ENCODE measurements at places on chromosomes 5 and 9. TPM values are rescaled to one million over a fixed set of nuclear protein-coding genes. Genes with fewer than 3 reads are reported as not detected.

DNA sequence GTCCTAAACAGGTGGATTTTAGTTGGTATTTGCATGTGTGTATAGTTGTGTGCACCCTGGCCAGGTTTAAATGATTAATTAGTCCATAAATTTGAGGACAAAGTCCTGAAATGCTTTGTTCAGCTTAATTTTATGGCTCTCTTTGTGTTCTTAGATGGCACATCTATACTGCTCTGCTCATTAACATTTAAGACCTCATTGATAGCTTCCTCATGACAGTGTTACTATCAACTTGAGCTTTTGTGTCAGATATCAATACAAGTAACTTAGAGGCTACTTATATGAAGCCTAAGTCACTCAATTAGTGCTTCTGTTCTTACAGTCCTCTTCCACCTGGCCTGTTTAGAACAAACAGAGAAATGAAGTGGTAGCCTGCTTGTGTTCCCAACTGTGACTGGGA lies 240.9 kb downstream of the TRPM3 start:
- DNase-seq: no peak

DNA sequence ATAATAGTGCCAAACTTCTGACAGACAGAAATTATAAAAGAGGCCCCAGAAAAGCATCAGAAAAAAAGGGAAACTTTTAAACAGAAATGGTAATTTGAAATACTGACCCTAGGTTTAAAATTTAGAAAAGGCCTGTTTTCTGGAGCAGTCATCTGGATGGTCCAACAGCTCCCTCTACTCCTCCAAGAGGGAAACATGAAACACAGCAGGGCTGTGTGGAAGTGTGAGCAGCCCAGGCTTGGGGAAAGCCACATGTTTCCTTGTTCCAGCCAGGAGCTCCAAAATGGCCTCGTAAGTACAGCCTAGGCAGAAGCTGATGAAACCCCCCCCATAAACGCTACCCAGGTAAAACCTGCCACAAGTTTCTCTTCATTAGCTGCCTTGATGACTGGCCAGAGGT lies 499.3 kb upstream of the ADAMTS16 start:
- DNase-seq: no peak

DNA sequence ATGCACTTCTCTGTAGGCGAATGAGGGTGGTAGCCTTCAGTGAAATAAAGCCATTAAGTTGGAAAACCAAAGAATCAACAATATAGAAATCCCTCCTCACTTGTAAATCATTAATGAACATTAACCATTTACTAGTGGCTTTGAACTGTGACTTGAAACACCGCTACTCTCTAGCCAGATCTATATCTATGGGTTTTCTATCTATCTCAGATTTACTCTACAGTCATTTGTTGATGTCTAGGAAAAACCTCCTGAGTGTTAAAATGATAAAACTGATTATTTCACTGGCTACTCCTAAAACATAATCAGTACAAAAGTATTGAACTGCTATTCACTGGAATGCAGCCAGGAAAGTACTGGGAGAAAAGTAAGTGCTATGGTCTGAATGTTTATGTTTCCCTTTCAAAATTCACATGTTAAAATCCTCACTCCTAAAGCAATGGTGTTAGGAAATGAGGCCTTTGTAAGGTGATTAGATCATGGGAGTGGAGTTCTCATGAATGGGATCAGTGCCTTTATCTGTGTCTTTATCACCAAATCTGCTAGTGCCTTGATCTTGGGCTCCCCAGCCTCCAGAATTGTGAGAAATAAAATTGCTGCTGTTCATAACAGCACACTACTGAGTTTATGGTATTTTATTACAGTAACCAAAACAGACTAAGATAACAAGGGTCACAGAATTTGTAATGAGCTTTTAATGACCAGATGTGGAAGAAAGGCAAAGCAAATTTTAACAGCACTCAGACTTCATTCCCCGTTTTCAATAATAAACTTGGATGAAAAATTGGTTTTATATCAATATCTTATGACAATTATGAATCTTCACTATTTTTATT lies 8.6 kb upstream of the OXCT1 start:
- DNase-seq: no peak

- DNase-seq: no peak
Measured at GRCh38 chr9:108331596-108331995, 524.2 kb downstream of the ACTL7B start.

GRCh38 chr9:95088421-95089161 lies 228.9 kb downstream of the FANCC start:
- DNase-seq: no peak

DNA sequence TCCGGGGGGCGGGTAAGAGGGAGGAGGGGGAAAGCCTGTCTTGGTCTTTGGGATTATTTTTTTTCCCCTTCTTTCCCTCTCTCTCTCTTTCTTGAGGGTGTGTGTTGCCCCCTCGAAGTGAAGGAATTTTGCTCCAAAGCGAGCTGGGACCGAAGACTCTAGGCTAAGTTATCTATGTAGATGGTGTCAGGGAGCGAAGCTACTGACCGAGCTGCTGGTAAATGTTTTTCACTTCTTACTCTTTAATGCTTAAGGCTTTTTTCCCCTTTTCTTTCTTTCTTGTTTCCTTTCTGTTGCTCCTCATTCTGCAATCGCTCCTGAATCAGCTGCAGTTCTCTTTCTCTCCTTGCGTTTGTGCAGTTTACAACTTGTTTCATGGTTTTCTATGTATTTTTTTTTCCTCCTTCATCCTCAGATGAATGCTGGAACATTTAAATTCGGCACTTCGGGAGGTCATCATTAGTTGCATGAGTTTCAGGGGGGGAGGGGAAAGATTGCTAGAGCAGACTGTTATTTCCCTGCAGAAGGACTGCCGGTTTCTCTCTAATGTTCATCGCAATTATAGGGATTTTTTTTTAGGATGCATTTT lies 1312.0 kb upstream of the WWC1 start:
- DNase-seq: no peak

DNA sequence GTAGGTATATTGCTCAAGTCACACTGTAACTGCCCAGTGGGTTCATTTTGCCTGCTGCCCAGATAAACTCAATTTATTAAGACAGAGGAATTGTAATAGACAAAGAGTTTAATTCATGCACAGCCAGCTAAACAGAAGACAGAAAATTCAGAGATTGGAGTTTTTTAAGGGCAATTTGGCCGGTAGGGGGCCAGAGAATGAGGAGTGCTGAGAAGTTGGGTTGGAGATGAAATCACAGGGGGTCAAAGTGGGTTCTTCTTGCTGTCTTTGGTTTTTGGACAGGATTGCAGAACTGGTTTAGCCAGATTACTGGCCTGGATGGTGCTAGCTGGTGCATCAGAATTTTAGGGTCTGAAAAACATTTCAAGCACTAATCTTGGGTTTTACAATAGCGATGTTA lies 20.7 kb upstream of the IL33 start:
- no peak for DNase-seq

- DNase-seq: no peak
Measured at GRCh38 chr5:39314591-39314990, 49.7 kb downstream of the C9 start.

DNA sequence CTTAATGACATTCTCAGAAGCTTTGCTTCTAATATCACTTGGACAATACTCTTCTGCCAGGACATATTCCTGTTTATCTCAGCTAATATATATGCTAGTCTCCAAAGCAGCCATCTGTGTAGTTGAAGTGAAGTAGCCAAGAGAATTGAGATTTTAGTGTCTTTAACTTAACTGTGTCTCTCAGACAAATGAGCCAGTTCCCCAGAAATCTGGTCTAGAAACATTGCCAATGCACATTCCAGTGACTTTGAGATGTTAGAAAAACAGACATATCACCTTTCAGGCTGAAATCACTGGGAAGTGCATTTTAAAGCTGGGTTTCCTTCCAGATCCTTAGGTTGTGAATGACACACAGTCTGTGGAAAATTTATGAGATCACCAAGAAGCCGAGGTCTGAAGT lies 114.6 kb downstream of the MTX3 start:
- no peak for DNase-seq

DNA sequence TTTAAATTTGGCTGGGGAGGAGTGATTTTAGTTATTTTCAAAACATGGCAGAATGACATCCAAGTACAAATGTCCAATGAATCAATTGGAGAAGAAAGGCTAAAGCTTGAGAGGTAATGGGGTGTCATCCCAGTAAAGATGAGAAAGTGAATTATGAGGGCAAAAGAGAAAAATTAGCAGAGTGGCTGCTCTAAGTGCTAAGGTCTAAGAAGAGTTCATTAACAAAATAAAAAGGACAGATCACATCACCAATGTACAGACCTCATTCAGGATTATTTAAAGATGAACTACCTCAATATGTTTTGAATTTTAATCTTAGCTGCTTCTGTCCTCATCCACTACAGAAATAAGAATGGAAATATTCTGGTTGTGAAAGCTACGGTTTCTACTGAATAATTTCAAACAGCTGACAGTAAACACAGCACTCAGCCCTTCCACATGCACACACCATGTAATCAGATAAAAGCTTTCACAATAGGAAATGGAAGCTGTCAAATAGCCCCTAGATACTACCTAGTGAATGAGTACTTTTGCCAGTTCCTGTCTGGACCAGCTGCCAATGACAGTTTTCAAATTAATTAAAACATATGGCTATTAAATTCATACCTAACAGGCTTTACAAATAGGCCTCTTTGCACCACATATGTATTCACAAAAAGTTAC lies 171.5 kb downstream of the SSBP2 start:
- DNase-seq: no peak

DNA sequence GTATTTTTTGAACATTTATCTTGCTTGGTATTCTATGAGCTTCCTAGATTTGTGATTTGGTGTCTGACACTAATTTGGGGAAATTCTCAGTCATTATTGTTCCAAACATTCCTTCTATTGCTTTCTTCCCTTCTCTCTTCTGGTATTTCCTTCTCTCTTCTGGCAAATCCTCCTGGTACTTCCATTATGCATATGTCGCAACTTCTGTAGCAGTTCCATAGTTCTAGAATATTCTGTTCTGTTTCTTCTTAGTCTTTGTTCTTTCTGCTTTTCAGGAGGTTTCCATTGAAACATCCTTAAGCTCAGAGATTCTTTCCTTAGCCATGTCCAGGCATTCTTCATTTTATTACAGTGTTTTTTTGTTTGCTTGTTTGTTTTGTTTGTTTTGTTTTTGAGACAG lies 155.2 kb upstream of the PIK3R1 start:
- no peak for DNase-seq

DNA sequence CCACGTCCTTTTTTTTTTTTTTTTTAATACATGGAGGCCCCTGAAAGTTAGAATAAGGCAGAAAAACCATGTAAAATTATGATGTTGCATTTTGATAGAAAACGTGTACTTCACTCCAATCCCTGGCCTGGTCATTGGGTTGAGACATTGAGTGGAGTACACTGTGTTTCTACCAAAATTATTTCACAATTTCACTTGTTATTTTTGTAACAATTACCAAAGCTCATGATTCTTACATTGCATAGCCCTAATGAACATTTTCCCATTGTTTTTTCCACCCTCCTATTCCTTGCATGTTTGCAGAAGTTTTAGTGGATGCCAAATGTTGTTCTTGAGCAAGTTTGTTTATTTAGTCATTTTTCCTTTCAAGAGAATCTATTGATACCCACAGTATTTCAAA lies 21.9 kb downstream of the MAMDC2 start:
- no peak for DNase-seq

GRCh38 chr5:54669845-54670244 lies 152.3 kb downstream of the SNX18 start:
- no peak for DNase-seq

GRCh38 chr9:126501383-126502331 lies 112.1 kb upstream of the LMX1B start:
- DNase-seq: no peak

- no peak for DNase-seq
Measured at GRCh38 chr5:54581831-54582548, 64.4 kb downstream of the SNX18 start.

DNA sequence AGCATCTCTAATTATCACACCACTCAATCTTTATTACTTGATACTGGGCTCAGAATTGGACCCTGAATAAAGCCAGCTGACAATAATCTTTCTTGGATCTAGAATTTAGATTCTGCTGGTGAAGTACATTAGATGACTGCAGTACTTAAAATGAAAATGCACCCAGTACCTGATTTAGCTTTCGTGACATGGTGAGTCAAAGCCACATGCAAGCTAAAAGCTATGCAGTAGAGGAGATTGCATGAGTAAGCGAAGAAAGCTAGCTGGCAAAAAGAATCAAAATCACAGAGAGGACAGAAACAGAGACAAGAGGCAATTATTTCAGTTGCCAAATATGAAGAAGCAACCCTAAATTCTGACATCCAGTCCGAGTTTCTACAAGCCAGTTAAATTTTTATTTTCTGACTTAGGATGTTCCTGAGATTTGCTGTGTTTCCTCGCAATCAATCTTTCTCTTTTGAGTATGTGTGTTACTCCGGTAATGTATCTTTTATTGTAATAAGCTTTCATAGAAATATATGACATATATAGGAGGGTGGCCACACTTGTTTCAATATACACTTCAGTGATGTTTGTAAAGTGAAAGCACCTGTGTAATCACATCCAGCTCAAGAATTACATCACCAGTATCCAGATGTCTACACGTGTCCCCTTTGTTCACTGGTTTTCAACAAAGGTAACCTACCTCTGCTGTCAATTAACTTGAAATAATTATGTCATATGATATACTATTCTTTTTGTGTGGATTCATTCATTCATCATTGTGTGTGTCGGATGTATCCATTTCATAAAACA lies 101.7 kb downstream of the CDH18 start:
- DNase-seq: no peak

GRCh38 chr9:79430619-79431018 lies 141.1 kb upstream of the TLE4 start:
- DNase-seq: no peak

UBE2QL1 gene
- 0.73 TPM for total RNA-seq

DPYSL3 gene
- total RNA-seq: 0.16 TPM

CCDC152 gene
- 4.3 TPM for total RNA-seq

KIF24 gene
- total RNA-seq: 6.1 TPM

AOPEP gene
- 22.5 TPM for total RNA-seq

CCDC187 gene
- not detected for total RNA-seq

PPP2CA gene
- 181 TPM for total RNA-seq

PITX1 gene
- total RNA-seq: 1.1 TPM

NMUR2 gene
- total RNA-seq: not detected

IRX2 gene
- not detected for total RNA-seq

SIT1 gene
- total RNA-seq: 86.6 TPM

Measured in activated T-helper 1 cell treated with anti-CD3 and anti-CD28 coated beads, Interleukin-12 subunit alpha, Interleukin-12 subunit beta, Interleukin-2, Interleukin-4 antibody, amounts not matched to agents 30 ng/mL and 10 ng/mL and 1 ng/mL, durations not matched to agents 14 hours and 24 hours and 36 hours (primary cell).